HFFc6 (cell line): ENCODE measurements at places on chromosomes 1 and 21.
A peak's percentile ranks its signal among the peaks of the same experiment; 100 is the strongest.

- peak; percentile 63 for DNase-seq
Observed at GRCh38 chr21:39373634-39374033, 24.7 kb upstream of the HMGN1 start.

DNA sequence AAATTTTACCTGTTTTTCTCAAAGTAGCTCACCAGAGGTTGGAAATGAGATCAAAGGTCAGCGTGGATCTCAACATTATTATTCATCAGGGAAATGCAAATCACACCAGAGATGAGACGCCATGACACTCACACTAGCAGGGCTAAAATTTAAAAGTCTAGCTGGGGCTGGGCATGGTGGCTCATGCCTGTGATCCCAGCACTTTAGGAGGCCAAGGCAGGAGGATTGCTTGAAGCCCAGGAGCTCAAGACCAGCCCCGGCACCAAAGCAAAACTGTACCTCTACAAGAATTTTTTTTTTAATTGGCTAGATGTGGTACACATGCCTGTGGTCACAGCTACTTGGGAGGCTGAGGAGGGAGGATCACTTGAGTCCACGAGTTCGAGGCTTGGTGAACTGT is 41.4 kb upstream of the PCBP3 start:
- no peak for DNase-seq

GRCh38 chr1:201104141-201104540 is 8.1 kb downstream of the CACNA1S start:
- DNase-seq: no peak

- peak; percentile 82 for DNase-seq
Observed at GRCh38 chr1:85274969-85275453, 1.4 kb downstream of the BCL10 start.

DNA sequence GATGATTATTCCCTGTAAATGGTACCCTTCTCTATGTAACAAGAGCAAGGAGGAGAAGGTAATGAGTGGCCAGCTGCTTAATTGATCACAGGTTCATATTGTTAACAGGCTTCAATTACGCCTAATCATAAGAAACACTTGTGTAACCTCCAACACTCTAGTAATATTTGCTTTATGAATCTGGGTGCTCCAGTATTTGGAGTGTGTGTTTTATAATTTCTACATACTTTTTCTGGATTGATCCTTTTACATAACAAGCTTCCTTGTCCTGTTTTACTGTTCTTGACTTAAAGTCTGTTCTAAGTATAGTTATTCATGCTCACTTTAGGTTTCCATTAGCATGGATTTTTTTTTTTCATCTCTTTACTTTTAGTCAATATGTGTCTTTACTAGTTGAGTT is 984.2 kb downstream of the AMY1C start:
- no peak for DNase-seq

DNA sequence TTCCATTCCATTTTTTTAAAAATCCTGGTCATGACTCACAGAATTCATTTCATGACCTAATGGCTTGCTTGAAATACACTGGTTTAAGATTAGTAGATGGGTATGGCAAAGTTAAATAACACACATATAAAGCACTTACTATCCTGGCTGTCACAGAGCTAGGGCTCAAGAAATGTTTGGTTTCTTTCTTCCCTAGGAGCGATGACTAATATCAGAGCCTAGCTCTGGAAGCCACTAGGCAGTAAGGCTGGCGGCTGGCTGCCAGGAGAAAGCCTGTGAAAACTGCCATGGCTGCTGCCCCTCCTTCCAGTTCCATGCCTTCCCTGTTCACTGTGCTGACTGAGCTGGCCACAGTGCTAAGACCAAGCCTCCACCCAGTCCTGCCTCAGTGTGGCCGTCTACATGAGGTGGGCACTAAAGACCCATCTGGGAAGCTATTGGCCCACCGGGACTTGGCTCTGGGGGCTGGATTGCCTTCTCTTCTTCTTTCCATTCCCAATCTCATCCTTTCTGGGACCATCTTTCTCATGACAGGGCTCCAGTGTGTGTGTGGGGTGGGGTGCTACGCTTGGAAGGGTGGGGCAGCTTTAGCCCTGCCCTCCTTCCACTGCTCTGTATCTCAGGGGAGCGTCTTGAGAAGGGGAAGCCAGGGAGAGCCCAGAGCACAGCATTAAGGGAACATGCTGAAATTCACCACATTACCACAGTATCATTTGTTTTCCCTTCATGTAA is 10.8 kb upstream of the ASCL5 start:
- DNase-seq: peak; percentile 96

GRCh38 chr1:19377812-19378718 is 65.9 kb downstream of the SLC66A1 start:
- DNase-seq: no peak

GRCh38 chr1:117928881-117929342 is 509 bp downstream of the GDAP2 start:
- peak; percentile 55 for DNase-seq

DNA sequence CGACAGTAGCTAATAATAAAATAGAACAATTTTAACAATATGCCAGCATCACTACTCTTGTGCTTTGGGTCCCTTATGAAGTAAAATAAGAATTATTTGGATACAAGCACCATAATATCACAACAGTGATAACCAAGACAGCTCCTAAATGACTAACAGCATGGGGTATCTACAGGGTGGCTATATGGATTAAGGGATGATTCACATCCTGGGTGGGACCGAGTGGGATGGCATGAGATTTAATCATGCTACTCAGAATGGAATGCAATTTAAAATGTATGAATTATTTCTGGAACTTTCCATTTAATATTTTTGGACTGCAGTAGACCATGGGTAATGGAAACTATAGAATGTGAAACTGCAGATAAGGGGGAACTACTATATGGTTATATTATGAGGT is 28.1 kb upstream of the B3GALNT2 start:
- peak; percentile 65 for DNase-seq

DNA sequence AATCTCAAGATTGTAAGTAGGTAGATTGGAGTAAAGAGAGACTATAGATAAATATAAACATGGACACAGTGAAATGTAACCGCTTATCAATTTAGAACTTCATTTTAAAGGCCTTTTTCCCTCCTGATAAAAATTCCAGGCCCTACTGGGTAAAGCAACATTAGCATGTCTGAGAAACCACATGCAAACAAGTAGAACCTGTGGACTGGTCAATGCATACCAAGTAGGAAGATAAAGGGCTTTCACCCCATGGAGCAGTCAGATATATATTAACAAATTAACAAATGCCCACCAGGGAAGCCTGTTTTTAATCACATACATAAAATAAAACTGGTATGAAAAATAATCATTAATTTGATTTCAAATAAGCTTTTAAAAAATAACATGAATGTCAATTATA is 8.1 kb downstream of the DPH5 start:
- DNase-seq: no peak

DNA sequence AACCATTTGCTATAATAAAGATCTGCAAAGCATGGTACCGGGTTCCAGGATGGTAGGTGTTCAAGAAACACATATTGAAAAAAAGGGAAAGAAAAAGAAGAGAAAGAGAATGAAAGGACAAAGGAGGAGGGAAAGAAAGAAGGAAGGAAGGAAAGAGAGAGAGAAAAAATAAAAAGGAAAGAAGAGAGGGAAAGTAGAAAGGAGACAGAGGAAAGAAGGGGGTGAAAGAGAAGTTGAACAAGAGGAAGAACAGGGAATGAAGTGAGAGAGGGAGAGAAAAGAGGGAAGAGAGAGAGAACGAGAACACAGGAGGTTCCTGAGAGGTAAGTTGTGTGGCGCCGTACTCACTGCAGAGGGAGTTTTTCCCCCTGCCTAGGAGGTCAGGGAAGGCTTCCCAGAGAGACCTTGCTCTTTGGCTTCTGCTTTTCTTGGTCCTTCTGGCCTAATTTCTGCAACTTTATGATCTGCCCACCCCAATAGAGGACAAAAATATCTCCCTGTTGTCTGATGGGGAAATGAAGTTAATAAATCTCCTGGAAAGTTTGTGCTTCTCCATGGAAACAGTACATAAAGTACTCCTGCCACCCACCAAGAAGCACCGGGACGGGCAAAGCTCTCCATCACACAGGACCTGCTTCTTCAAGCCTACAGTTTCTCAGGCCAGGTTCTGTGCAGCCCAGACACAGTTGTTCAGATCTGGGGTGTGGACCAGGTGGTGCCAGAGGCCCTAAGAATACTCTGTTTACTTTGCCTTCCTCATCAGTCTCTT is 124.8 kb downstream of the ROR1 start:
- no peak for DNase-seq

DNA sequence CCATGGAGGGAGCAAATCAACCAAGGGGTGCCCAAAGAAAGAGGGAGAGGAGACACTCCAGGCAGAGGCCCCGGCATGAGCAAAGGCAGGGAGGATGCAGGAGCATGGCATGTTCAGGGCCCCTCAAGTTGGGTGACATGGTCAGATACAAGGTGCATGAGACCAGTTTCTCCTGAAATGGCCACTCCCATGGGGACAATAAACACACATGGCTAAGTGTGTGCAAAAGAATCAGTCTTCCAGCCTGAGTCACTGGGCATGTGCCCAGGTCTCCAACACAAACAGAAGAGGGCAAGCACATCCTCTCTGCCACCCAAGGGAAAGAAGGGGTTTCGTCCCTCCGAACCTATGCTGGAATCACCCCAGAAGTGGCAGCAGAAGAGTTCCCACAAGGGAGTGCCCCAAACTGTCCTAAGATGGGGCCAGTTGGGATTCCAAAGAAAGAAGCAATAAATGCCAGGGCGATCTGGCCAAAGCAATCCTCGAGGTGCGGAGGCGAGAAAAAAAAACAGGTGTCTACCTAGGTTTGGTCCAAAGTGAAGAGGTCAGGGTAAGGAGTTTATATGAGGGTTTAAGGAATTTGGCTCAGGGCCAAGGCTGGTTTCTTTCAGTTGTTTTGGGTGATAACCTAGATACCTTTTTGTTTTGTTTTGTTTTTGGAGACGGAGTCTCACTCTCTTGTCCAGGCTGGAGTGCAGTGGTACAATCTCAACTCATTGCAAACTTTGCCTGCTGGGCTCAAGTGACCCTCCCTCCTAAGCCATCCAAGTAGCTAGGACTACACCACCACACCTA is 13.2 kb downstream of the CASP9 start:
- no peak for DNase-seq

GRCh38 chr1:81682490-81682889 is 118.2 kb upstream of the ADGRL2 start:
- peak; percentile 34 for DNase-seq

DNA sequence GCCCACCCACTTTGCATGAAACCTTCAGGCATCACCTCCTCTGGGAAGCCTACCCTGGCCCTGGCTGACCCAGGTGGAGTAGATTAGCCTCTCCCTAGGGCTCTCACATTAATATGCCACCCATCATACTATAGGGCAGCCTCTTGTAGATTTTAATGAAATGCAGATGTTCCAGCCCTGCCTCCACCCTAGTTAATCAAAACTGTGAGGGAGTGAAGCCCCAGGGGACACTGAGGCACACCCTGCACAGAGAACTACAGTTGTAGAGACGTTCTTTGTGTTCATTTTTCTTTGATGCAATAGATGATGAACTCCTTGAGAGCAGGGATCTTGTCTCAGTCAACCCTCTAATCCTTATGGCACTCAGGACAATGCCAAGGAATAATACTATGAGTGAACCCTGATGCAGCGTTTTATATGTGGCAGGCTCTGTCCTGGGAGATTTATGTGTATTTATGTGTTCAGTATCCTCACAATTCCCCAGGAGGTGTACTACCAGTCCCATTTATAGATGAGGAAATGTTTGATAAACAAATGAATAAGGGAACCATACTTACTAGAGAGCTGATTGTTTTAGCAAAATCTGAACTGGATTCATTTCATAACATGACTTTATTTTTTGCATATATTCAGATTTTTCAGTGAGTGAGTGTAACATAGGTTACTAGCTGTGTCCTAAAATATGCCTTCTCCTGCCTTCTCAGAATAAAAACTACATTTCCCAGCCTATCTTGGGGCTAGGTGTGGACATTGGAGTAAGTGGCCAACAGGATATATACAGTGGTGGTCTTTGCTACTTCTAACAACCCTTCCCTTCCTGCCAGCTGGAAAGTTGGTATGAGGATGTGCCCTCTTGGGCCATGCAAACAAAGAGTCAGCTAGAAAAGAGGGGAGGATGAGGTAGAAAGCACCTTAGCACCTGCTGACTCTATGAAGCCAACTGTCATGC is 23.5 kb upstream of the PRELP start:
- DNase-seq: no peak

- DNase-seq: no peak
Observed at GRCh38 chr1:240074908-240075307, 16.8 kb upstream of the FMN2 start.

DNA sequence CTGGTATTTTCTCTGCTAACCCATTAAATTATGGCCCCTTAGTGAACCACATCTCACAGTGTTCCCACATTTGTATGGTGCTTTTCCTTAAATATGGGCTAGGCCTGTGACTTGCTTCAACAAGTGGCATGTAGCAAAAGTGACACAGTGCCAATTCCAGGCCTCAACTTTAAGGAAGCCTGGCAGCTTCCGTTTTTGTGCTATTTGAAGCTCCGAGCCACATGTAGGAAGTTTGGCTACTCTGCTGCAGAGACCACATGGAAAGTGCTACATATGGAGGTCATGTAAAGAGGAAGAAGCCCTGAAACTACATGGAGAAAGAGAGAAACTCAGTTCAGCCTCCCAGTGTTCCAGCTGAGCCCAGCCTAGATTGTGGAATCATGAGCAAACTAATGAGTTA is 28.5 kb upstream of the DR1 start:
- no peak for DNase-seq

GRCh38 chr1:7209336-7209735 is 424.1 kb downstream of the CAMTA1 start:
- no peak for DNase-seq

GRCh38 chr1:154413177-154413783 is 8.1 kb downstream of the IL6R start:
- no peak for DNase-seq

DNA sequence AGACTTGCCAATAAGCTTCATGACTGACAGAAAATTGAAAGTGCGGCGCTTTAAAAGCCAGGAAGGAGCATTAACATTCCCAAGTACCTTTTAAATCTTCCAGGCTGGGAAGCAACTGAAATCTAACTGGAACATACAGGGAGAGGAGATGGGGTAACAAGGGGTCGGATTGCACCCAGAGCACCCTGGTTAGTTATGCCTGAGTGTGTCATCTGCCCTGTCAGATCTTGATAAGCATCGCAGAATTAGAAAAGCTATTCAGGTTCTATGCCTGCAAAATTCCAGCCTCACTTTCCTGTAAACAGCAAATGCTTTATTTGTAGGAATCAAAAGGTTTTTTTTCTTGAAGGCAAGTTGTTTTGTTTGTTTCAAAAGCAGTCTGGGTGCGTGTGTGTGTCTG is 58.5 kb downstream of the SERBP1 start:
- peak; percentile 51 for DNase-seq

GRCh38 chr1:9451081-9451480 is 88.2 kb upstream of the SLC25A33 start:
- DNase-seq: no peak

GRCh38 chr1:18885311-18886002 is 16.9 kb downstream of the ALDH4A1 start:
- no peak for DNase-seq

- no peak for DNase-seq
Observed at GRCh38 chr1:44594353-44594752, 79.9 kb downstream of the TMEM53 start.

- DNase-seq: no peak
Observed at GRCh38 chr1:165173818-165174217, 182.7 kb downstream of the LMX1A start.

- peak; percentile 97 for DNase-seq
Observed at GRCh38 chr21:42047821-42048613, 23.1 kb upstream of the UMODL1 start.
